BJ (cell line): ENCODE measurements at places on chromosomes 4 and X. TPM values are rescaled to one million over a fixed set of nuclear protein-coding genes. Genes with fewer than 3 reads are reported as not detected.

The COL4A6 gene
- 0.05 and 0.09 TPM in 2 replicates for polyA plus RNA-seq

The IL2 gene
- not detected in 2 replicates for polyA plus RNA-seq

The SPANXB1 gene
- polyA plus RNA-seq = not detected in 2 replicates

The SOWAHB gene
- 0.02 and 0.04 TPM in 2 replicates for polyA plus RNA-seq

The GAB3 gene
- 0.82 and 0.99 TPM in 2 replicates for polyA plus RNA-seq

The SLC6A14 gene
- polyA plus RNA-seq = not detected in 2 replicates

The MEPE gene
- not detected in 2 replicates for polyA plus RNA-seq

The S100P gene
- polyA plus RNA-seq = 0.06 and 0.07 TPM in 2 replicates

The EGF gene
- 2.1 and 3.2 TPM in 2 replicates for polyA plus RNA-seq

The CFAP99 gene
- not detected in 2 replicates for polyA plus RNA-seq

The CSN3 gene
- polyA plus RNA-seq = not detected in 2 replicates

The MGST2 gene
- polyA plus RNA-seq = 10.0 and 17.5 TPM in 2 replicates

The GSPT2 gene
- 2.6 and 4.7 TPM in 2 replicates for polyA plus RNA-seq

The PAGE2B gene
- polyA plus RNA-seq = not detected in 2 replicates

The TMEM31 gene
- 0.16 and 0.43 TPM in 2 replicates for polyA plus RNA-seq

The BEX5 gene
- polyA plus RNA-seq = not detected in 2 replicates

The DCUN1D4 gene
- 50.7 and 69.2 TPM in 2 replicates for polyA plus RNA-seq

The TMEM35A gene
- 1.8 and 2.3 TPM in 2 replicates for polyA plus RNA-seq

The UGT2A3 gene
- not detected in 2 replicates for polyA plus RNA-seq

The PABPC4L gene
- 2.5 and 3.8 TPM in 2 replicates for polyA plus RNA-seq

The WNK3 gene
- polyA plus RNA-seq = 0.06 and 0.12 TPM in 2 replicates

The AMOT gene
- polyA plus RNA-seq = 1.0 and 1.7 TPM in 2 replicates

The CDKL5 gene
- polyA plus RNA-seq = 5.1 and 6.1 TPM in 2 replicates

The FREM3 gene
- polyA plus RNA-seq = not detected in 2 replicates

The EIF1AX gene
- 12.8 and 42.0 TPM in 2 replicates for polyA plus RNA-seq

The MAGEA3 gene
- 0.06 TPM in 1 of 2 replicates, not detected in the other for polyA plus RNA-seq

The TCEAL2 gene
- polyA plus RNA-seq = not detected in 2 replicates

The CT45A6 gene
- polyA plus RNA-seq = not detected in 2 replicates

The TMEM271 gene
- not detected in 2 replicates for polyA plus RNA-seq

The FAM236D gene
- polyA plus RNA-seq = not detected in 2 replicates

The TRIM61 gene
- 1.0 and 1.3 TPM in 2 replicates for polyA plus RNA-seq

The CXorf65 gene
- not detected in 2 replicates for polyA plus RNA-seq

The RTL3 gene
- 0.51 and 0.59 TPM in 2 replicates for polyA plus RNA-seq

The UGT2B17 gene
- polyA plus RNA-seq = not detected in 2 replicates

The GAGE1 gene
- not detected in 2 replicates for polyA plus RNA-seq

The GYPA gene
- not detected in 2 replicates for polyA plus RNA-seq

The PAGE1 gene
- polyA plus RNA-seq = not detected in 2 replicates

The MBTPS2 gene
- polyA plus RNA-seq = 14.6 and 27.3 TPM in 2 replicates

The TLL1 gene
- polyA plus RNA-seq = 0.33 and 0.66 TPM in 2 replicates

The MAEA gene
- polyA plus RNA-seq = 77.5 and 94.4 TPM in 2 replicates

The GUCY1B1 gene
- 2.2 TPM in 2 replicates for polyA plus RNA-seq

The ARHGAP6 gene
- polyA plus RNA-seq = 1.0 and 1.3 TPM in 2 replicates

The CHIC1 gene
- polyA plus RNA-seq = 3.1 and 6.9 TPM in 2 replicates

The IL3RA gene
- 0.80 and 1.5 TPM in 2 replicates for polyA plus RNA-seq

The PWWP3B gene
- polyA plus RNA-seq = not detected in 2 replicates

The PABPC1L2A gene
- not detected in 2 replicates for polyA plus RNA-seq

The CA5B gene
- polyA plus RNA-seq = 7.4 and 8.6 TPM in 2 replicates

The SPANXN3 gene
- polyA plus RNA-seq = not detected in 2 replicates

The TMSB4X gene
- polyA plus RNA-seq = 2,469 and 4,277 TPM in 2 replicates
